Hypothalamus (tissue), 51 donors: ENCODE measurements at places on chromosomes 3 and 15.

- no peak for DNase-seq
Observed at GRCh38 chr15:32936283-32936918, 218.6 kb downstream of the GREM1 start.

- no peak for DNase-seq
Observed at GRCh38 chr3:168813225-168813802, 717.6 kb upstream of the GOLIM4 start.

DNA sequence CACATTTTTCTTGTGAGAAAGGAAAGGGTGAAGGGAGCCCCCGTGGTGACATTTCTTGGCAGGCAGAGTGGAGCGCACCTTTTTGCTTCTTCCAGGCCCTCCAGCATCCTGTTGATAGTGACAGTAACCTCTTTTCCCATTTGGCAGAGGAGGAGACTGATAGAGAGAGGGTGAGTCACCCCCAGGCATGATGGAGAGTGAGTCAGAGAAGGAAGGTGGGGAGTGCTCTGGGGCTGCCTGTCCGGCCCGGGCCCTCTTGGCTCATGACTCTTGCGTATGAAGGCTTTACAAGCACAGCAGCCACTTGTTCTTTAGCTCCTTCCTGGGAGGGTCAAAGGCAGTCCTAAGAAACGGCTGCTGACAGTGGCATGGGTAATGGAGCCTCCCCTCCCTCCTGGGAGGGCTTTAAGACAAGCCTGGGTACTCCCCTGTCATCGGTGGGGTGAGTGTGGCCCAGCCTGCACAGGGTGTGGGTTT lies 16.0 kb downstream of the ANKRD63 start:
- DNase-seq = no peak

DNA sequence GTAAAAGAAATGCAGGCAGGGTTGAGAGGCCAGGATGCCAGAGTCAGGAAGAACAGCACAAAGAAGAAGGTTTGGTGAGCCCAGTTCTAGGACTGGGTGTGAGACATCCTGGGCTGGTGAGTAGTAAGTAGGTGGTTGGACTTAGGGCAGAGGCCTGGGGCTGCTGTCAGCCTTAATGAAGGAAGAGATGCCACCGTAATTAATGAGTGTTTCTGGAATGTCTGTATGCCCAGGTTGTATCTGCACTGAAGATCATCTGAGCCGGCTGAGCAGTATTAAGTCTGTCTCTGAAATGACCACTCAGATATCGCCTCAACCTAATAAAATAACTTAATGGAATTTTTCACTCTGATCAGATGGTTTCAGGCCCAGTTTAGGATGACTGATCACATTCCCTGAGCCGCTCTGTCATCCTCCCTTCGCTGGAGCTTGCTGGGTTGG lies 532.9 kb upstream of the IL12A start:
- DNase-seq = no peak

DNA sequence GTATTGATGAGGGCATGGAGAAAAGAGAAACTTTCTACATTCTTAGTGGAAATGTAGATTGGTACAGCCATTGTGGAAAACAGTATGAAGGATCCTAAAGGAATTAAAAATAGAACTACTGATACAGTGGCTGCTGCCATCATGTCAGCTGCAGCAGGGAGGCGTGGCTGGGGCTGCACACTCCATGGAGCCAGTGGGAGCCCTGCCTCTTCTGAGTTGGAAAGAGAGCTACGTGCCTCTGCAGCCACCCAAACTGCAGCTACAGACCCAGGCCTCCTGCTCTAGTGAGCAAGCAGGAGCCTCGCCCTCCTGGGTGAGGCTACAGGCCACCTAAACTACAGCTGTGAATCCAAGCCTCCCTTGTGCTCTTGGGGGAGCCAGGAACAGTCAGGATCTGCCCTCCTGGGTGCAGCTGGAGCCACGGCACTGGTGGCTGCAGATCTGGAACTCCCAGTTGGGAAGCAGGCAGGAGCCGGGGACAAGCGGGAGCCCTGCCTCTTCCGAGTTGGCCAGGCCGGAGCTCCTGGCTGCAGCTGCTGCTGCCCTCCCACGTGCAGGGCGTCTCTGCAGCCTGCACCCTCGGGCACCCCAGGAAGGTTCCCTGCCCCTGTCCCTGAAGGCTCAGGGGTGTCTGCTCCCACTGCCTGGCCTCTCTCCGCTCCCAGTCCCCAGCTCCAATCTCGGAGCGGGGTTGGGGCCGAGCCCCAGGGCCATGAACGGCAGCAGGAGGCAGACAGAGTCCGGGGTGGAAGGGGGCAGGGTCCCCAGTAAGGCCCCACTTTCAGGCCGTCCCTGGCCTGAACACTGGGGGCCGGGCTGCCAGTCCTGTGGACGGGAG lies 64.5 kb downstream of the THBS1 start:
- DNase-seq = no peak

DNA sequence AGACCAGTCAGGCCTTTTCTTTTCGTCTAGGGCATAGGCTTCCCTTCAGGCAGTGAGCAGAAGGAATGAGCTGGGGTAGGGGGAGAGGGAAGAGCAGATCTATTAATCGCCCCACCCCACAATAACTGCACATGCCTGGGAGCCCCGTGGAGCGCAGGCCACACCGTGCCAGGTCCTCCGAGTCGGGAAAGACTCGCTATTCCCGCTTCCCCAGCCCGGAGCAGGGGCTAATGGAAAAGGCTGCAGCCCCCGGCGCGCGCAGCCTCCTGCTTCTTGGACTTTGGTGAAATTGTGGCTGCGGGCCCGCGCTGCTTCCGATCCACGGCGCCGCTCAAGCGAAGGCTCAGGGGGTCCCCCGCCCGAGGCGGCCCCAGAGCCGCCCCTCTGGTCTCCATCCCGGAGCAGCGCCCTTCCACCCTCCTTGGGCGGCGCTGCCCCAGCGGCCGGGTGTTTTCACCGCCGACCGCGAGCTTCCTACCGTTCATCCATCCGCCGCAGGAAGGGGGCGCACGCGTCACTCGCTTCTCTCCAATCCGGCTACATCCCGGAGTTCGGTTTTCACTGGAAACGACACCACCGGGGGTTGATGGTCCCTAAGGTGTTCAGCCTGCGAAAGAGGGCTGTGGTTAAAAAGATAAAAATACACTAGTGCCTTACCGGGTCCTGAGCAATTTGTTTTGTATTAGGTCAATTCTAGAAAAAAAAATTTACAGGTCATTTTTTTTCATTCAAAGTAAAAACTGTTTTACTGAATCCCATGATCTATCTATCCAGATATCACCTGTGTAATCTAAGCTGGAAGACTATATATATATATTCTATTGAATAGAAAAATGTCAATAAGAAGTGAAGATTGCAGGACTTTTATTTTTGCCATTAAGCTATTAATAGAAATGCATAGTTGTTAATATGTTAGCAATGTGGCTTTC lies 4.4 kb upstream of the SYNM start:
- DNase-seq = no peak

DNA sequence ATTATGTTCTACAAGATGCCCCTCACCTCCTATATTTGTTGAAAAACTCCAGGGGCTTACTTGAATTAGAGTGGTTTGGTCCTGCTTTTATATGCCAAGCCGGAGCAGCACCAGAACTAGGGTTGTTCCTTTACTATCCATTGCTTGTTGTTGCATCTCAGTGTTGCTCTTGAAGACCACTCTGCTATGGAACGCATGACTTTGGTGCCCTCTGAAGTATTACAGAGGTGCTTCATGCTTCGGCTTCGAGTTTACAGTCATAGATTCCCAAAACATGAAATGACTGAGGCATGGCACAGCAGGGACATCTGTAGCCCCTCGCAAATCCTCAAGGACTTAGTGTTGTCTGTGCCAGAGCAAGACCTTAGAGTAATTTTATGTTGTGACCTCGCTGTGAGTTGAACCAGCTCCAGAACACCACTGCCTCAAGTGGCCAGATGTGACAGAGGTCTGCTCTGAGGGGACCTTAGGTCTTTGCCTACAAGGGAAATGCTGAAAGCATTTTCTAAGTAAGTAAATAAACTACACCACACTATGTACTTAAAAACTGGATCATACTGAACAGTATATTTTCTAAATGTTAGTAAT lies 67.2 kb upstream of the SIAH2 start:
- DNase-seq = no peak

- no peak for DNase-seq
Observed at GRCh38 chr3:101256511-101256910, 63.9 kb downstream of the IMPG2 start.

DNA sequence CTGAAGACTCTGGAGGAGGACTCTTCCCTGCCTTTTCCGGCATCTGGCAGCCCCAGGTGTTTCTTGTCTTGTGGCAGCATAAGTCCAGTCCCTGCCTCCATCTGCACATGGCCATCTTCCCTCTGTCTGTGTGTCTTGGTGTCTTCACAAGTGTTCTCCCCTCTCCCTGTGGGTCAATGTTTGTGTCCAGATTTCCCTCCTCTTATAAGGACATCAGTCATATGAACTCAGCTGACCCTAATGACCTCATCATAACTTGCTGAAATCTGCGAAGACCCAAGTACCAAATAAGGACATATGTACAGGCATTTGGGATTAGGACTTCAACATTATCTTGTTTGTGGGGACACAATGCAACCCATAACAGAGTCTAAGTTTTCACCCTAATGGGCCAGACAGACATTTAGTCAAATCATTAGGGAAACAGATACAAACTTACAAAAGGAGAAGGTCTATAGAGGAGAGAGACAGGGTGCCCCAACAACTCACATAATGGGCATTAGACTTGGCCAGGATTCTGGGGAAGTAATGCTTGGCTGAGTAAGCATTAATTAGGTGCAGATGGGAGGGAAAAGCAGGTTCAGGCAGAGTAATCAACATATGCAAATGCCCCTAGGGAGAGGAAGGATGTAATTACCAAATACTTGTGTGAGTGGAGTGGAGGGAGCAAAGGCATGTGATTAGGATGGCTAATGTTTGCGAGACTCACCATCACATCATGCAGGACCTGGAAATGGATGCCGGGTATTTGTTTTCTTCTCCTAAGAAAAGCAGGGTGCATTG lies 372.8 kb upstream of the TBL1XR1 start:
- no peak for DNase-seq

- no peak for DNase-seq
Observed at GRCh38 chr3:48278884-48279559, 38.1 kb downstream of the ZNF589 start.

- DNase-seq = no peak
Observed at GRCh38 chr15:65956307-65956706, 87.0 kb downstream of the RAB11A start.

- DNase-seq = no peak
Observed at GRCh38 chr3:122688996-122689395, 8.4 kb downstream of the PARP14 start.

- DNase-seq = no peak
Observed at GRCh38 chr15:77461486-77461885, 40.8 kb downstream of the HMG20A start.

GRCh38 chr3:61535826-61536225 lies 25.5 kb upstream of the PTPRG start:
- no peak for DNase-seq

- no peak for DNase-seq
Observed at GRCh38 chr3:187264911-187265310, 26.6 kb downstream of the MASP1 start.

DNA sequence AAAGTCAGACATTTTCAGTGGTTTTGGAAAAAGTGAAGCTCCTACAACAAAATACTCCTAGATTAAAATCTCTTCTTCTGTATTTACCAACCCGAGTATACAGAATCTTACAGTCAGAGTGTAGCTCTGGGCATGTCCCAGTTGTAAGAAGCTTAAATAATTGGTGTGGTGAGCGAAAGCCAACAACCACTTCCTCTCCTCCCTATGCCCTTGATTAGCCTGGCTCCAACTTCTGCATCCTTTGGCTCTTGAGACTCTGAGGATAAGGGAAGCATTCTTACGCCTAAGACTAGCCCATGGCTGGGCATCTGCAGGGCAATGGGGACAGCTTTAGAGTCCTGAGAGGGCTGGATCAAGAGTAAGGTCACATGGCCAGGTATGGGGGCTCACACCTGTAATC lies 25.5 kb downstream of the RFT1 start:
- no peak for DNase-seq

DNA sequence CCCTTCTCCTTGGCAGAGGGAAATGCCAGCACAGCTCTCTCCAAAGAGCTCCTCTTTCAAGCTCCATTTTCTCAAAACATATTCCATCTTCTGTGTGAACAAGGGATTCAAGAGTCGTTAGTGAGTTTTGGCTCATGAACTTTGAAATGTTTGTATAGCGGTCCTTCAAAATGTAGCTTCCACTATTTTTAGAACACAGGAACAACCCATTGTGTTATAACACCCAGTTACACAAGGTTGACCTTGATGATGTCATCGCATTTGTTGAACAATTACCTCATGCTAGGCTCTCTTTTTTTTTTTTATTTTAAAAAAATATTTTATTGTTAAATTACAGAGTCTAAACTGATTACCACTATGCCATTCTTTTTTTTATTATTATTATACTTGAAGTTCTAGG lies 251.7 kb downstream of the THSD4 start:
- no peak for DNase-seq

DNA sequence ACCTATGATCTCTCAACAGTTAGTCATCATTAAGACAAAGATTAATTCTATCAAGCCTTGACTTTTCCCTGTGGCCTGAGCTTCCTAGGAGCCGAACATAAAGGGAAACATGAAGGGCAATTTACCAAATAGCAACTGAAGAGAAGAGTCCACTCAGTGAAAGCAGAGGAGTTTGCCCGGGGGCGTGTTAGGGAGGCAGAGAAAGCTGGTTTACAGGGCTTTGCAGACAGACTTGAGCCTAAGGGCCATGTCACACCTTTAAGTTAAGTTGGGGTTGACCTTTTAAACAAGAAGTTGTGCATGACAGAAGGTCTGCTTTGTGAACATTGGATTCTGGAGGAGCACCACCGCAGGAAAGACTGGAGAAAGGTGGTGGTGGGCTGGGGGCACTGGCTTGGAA lies 701.8 kb upstream of the CFAP20DC start:
- no peak for DNase-seq

DNA sequence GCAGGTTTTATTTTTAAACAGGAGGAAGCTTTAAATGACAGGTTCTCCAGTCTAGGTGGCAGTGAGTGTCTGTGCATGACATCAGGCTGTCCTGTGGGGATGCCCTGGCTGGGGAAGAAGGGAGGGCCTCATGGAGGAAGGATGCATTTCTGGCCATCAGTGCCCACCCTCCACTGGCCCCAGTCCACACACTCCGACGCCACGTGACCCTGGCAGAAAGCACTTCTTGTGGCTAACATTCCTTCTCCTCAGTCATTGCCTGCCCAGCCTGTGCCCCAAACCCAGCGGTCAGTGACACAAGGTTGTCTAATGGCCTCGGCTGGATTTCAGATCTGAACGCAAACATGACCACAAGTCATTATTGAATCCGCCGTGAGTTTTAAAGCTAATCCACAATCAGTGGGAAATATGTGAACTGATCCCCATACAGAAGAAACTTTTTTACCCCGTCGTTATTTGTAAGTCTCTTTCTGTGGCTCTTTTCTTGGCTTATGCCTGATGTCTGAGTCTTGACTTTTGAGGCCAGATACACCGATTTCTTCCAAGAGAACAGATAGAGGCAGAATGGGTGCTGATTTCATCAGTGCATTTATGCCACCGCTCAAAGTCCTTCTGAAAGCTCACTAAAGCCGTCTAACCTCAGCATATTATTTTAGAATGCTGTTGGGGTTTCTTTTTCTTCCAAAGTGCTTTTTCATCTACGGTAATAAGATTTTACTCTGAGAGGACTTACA lies 17.3 kb upstream of the LRRK1 start:
- no peak for DNase-seq
